ENCODE measurements at places on chromosomes 4 and X.

DNA sequence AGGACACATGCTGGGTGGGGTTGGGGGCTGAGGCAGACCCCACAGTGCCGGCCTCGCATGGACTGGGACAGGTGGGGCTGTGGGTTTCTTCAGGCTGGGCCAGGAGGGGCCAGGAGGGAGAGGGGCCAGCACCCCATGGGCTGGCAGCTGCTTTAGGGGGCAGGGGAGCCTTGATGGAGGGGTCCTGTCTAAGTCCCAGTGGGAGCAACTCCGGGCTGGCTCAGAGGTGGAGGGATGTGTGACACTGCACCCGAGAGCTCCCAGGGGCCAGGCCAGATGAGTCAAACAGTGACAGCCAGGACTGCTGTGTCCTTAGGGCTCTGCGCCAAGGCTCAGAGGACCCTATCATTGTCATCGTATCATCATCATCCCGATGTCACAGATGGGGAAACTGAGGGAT is 4.4 kb upstream of the ABLIM2 start:
- DNase-seq = no peak

DNA sequence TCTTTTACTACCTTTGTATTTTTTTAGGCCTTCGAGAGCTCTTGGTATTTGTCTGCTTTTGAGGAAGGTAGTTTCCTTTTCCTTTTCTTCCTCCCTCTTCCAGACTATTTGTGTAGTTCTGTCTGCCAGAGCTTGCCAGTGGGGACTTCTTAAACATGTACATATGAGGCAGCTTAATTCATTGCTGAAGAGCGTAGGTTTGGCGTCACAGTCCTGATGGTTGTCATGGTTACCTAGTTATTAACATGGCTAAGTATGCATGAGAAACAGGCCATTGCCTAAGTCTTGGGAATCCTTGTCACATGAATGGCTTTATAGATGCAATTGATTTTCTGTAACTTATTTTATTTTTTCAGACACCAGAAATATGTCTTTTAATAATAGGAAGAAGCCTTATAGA is 48.5 kb upstream of the ARMCX2 start:
- no peak for DNase-seq

- no peak for DNase-seq
Observed at GRCh38 chr4:3478446-3479357, 15.6 kb downstream of the DOK7 start.

DNA sequence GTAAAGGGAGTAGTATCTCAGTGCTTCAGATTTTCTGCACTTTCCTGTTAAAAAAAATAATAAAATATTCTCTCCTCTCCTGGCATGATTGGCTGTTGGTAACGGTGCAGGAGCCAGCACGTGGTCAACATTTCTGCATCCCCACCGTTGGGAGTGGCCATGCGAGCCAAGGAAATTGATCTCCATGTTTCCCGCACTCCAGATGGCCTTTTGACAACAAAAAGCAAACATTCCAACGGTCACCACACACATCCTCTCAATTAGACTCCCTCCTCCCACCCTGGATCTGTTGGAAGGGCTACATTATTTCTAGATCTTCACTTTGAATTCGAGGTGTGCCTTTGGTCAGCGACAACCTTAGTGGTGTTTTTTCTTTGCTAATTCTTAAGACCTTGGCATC is 45.0 kb downstream of the STK32B start:
- no peak for DNase-seq

- DNase-seq = no peak
Observed at GRCh38 chr4:24930151-24930550, 17.3 kb upstream of the CCDC149 start.

- DNase-seq = no peak
Observed at GRCh38 chr4:110742143-110742542, 119.3 kb upstream of the PITX2 start.

DNA sequence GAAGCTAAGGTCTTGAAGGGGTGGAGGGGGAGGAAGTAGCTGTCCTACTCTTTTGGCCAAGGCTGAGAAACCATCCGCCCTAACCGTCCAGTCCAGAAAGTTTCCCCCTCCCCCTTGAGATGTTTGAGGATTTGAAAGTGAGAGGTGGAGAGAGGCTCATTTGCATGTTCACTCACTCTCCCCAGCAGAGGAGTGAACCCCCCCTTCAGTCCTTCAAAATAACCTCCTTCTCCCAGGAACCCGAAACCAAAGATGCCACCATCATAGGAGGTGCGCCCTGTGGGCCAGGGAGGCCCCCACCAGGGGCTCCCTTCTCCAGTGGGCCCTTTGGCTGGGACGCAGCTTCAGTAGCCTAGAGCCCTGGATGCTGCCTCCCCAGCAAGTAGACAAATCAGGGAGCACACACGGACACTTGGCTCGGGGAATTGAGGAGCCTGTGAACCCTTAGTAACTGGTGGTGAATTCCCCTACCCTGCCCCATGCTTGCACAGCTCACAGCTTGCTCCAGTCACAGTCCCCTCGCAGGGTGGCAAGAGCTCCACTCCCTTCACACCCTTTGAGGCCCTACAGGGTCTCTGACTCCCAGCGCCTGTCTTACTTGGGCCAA is 25.6 kb downstream of the ELF4 start:
- no peak for DNase-seq

GRCh38 chrX:47572773-47573340 is 9.4 kb upstream of the TIMP1 start:
- no peak for DNase-seq

- DNase-seq = no peak
Observed at GRCh38 chr4:56317749-56318148, 69.5 kb downstream of the AASDH start.
